ENCODE measurements at places on chromosomes 2 and 18.
A peak's percentile ranks its signal among the peaks of the same experiment; 100 is the strongest.

GRCh38 chr2:20378891-20379519 is 28.4 kb upstream of the PUM2 start:
- DNase-seq = peak; percentile 71

DNA sequence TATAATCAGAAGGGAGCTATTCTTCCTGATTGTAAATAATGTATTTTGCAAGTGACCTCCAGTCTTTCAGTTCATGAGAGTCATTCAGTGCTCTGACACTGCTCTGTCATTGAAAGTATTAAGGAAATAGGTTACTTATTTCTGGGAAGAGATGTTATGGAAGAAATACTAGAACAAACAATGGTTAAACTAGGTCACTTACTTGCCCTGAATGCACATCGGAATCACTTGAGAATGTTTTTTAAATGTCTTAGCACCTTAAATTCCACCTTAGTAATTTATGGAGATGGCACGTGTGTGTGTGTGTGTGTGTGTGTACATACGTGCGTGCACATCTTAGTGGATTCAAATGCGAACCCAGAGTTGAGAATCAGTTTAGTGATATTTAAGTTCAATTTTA is 126.6 kb upstream of the KCNH7 start:
- no peak for DNase-seq

- DNase-seq = no peak
These were observed 662.9 kb downstream of the IRS1 start for GRCh38 chr2:226136739-226137138.

DNA sequence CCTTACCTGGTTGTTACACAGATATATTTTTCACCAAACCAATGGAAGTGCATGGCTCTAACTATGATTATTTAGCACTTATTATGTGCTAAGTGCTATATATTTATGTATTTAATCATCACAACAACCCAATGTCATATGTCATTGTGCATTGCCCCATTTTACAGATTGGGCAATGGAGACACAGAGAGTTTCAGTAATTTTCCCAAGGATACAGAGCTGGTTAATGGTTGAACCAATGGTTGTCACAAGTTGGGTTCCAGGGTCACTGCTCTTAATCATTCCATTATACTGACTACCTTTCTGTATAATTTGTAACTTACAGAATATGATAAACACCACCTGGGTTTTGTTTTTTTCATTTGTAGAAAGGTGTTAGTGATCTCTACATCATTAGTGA is 29.2 kb downstream of the NOSTRIN start:
- no peak for DNase-seq

GRCh38 chr2:110854355-110855081 is 122.1 kb downstream of the ACOXL start:
- DNase-seq = no peak

DNA sequence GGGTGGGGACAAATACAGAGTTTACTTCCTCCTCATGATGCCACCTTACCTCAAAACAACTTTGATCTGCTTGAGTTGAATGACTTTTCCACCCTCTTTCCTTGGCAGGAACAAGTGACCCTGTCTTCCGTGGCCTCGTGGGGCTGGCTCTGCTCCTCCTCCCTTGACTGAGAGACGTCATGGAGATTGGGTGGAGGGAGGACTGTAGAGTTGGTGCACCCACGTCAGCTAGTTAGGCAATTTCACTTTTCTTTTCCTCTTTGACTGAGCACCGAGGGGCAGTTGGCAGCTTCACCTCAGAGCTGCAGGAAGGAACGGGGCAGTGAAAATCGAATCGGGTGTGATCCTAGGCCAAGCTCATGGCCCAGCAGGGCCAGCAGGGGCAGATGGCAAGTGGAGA is at the start of gene SP140:
Gene SP140, plus strand, starts transcription at position 251 of the 400 bp plus-strand sequence. Its CDS starts 109 bp downstream, at position 360.
- DNase-seq = no peak

DNA sequence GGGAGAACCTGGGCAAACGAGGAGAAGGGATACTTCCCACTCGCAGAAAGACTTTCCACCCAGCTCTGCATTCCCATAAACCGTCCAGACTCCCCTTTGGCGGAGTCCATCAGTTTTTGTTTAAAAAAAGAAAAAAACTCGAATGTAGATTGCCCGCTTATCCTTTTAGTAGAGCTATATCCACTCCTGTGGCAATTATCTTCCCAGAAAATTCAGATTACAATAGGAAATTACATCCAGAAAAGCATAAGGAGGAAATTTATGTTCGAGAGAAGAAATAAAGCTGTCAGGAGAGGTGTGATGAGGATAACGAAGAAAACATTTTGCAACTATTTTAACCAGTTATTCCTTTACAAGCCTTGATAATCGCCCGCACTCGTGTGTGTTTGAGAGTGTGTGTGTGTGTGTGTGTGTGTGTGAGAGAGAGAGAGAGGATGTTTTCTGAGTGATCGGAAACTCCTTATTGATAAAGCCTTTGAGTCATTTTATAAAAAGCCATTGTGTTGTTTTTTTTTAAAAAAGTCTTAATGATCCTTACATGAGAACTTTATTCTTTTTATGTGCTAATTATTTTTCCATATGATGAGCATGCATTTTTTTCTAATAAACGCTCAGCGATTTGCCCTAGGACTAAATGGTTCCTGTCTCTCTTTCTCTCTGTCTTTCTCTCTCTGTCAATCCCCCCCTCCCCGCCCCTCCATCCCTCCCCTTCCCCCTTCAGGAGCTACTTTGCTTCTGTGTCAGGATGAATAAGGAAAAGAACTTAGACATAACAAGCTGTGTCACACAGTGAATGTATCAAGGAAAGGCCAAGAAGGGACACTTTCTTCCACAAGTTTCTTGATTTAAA is 1.1 kb upstream of the PPP3R1 start:
- peak; percentile 36 for DNase-seq

- no peak for DNase-seq
These were observed 34.8 kb downstream of the HAT1 start for GRCh38 chr2:171957061-171957460.

GRCh38 chr18:37419315-37419714 is 146.3 kb downstream of the CELF4 start:
- no peak for DNase-seq

DNA sequence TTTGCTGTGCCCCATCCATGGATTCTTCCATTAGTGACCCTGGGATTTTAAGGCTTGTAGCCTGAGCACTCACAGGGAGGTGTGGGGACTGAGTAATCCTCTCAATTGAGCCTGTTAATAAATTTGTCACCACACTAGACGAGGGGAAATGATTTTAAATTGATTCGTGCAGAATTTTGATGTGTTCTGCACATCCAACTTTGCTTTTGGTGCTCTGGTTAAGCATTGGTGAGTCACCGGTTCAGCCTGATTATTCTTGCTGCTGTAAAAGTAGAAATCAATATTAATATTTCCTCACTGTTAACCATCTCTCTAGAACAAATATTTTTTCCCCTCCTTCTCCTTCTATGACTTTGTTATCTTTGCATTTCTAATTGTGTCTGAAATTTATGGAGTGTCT is 482.0 kb downstream of the TSN start:
- DNase-seq = no peak

DNA sequence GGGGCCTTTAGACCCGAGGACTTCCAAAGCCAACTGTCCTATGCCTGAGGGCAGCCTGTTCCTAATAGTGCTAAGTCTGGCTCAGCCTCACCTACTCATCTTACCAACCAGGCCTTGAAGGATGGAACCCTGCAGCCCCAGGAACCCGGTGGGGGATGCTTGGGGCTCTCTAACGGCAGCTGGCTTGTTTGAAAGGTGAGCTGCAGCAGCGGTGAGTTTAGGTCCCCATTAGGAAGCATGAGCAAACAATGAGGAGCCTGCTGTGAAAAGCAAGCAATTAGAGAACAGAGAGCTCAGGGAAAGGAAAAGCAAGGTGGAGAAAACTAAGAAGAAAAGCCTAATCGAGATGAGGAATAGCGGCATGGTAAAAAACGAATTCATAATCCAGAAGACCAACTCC is 39.9 kb downstream of the SP110 start:
- no peak for DNase-seq

GRCh38 chr2:86592547-86593230 is 29.4 kb upstream of the CHMP3 start:
- DNase-seq = no peak

- no peak for DNase-seq
These were observed 24.5 kb downstream of the KCNF1 start for GRCh38 chr2:10935953-10936942.
